ENCODE measurements at places on chromosomes 1 and 21. TPM values are rescaled to one million over a fixed set of nuclear protein-coding genes. Genes with fewer than 3 reads are reported as not detected.

The BSND gene
- not detected for total RNA-seq

DNA sequence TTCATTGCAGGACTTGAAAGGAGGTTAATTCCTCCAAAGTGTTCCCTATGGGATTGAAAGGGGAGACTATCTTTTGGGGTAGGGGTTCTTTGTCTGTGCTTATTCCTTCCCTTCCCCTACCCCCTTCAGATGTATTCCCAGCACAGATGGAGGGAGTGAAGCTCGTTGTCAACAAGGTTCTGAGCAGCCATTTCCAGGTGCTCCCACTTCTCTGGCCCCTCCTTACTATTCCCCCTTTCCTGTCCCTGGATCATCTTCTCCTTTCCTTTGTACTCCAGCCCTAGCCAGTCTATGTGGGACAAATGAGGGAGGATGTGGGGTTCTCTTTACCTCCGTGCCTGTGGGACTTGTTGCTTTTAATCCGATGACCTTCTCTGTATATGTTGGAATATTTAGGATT is 899 bp downstream of the TOMM40L start:
- H3K27ac ChIP-seq, result no peak overlapping the region
- H3K36me3 ChIP-seq, result no peaks in the 10 kb centered on the region
- peaks cover 9% of the 10 kb centered on the region for H3K4me1 ChIP-seq
- H3K27me3 ChIP-seq, result no peaks in the 10 kb centered on the region

- no peak overlapping the region for H3K27ac ChIP-seq
- DNase-seq, result no peak
- H3K27me3 ChIP-seq, result no peaks in the 10 kb centered on the region
- H3K4me3 ChIP-seq, result no peak overlapping the region
- no peaks in the 10 kb centered on the region for H3K4me1 ChIP-seq
Measured at GRCh38 chr1:96979304-96980268, 258.0 kb downstream of the PTBP2 start.

DNA sequence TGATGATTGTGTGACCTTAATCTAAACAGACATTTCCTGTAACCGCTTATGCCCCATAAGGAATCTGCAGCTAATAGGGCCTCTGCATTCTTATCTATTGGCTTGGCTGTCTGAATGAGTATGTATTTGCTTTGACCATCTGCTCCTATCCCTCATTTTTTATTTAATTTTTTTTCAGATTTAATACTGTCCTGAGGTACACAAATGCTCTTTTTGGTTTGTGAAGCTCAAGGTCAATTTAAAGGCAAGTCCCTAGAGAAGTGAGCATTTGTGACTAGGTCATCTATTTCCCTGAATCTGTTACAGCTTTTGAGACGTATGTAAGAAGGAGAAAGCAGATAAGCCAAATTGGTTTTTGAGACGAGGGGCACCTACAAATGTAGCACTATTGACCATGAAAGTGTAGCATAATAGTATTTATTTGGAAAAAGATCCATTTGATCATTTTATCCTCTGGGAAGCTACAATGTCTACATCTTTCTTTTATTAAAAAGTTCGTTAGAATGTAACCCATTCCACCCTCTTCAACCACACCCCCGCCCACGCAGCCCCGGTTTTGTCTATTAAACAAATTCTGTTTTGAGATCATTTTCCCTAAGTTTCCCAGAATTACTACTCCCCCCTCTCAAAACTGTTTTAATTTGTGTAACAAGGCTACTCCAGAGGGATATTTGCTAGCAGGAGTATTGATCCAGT is 69.2 kb upstream of the HSPA13 start:
- no peak for DNase-seq
- H3K4me1 ChIP-seq, result peaks cover 5% of the 10 kb centered on the region
- H3K27me3 ChIP-seq, result no peaks in the 10 kb centered on the region
- no peaks in the 10 kb centered on the region for H3K36me3 ChIP-seq
- H3K4me3 ChIP-seq, result no peak overlapping the region

GRCh38 chr1:201511941-201512539 is 5.1 kb upstream of the CSRP1 start:
- no peaks in the 10 kb centered on the region for H3K4me1 ChIP-seq
- no peaks in the 10 kb centered on the region for H3K36me3 ChIP-seq
- H3K27ac ChIP-seq, result no peak overlapping the region
- no peak overlapping the region for H3K4me3 ChIP-seq

Measured in neural progenitor cell (in vitro differentiated cells).